Left renal pelvis (tissue), 4 donors: ENCODE measurements at places on chromosomes 3 and 15. TPM values are rescaled to one million over a fixed set of nuclear protein-coding genes. Genes with fewer than 3 reads are reported as not detected.

The ASB14 gene
- polyA plus RNA-seq, result 1.2 TPM

The CCR1 gene
- 2.6 TPM for polyA plus RNA-seq

The CIB2 gene
- polyA plus RNA-seq, result 30.1 TPM

The PPP4R2 gene
- 88.4 TPM for polyA plus RNA-seq

The LIPH gene
- 1.1 TPM for polyA plus RNA-seq

The LXN gene
- polyA plus RNA-seq, result 28.7 TPM

The SNTN gene
- not detected for polyA plus RNA-seq

The CHCHD6 gene
- polyA plus RNA-seq, result 16.1 TPM

The CCR2 gene
- 0.85 TPM for polyA plus RNA-seq

The SPINK8 gene
- polyA plus RNA-seq, result 0.35 TPM

The UBA7 gene
- 87.7 TPM for polyA plus RNA-seq

The CIAO2A gene
- polyA plus RNA-seq, result 119 TPM

The CCDC13 gene
- 1.9 TPM for polyA plus RNA-seq

The GABRG3 gene
- polyA plus RNA-seq, result 0.71 TPM

The SEC22C gene
- 46.2 TPM for polyA plus RNA-seq

The CTDSPL gene
- 65.3 TPM for polyA plus RNA-seq

The TMEM40 gene
- polyA plus RNA-seq, result 1.8 TPM

The GOLGA6A gene
- polyA plus RNA-seq, result 0.33 TPM

The STXBP5L gene
- 0.54 TPM for polyA plus RNA-seq

The SLC28A1 gene
- polyA plus RNA-seq, result 0.75 TPM

The NPAP1 gene
- 0.92 TPM for polyA plus RNA-seq

The IL17RE gene
- 20.1 TPM for polyA plus RNA-seq

The IL17RD gene
- polyA plus RNA-seq, result 57.2 TPM

The CGNL1 gene
- 58.3 TPM for polyA plus RNA-seq

The ETV5 gene
- 30.4 TPM for polyA plus RNA-seq

The SOX2 gene
- 0.64 TPM for polyA plus RNA-seq

The FRMD5 gene
- 0.50 TPM for polyA plus RNA-seq

The TGM5 gene
- polyA plus RNA-seq, result not detected

The RBP2 gene
- 0.58 TPM for polyA plus RNA-seq

The ACP3 gene
- 76.8 TPM for polyA plus RNA-seq

The DUOXA2 gene
- not detected for polyA plus RNA-seq

The CHRNB4 gene
- 3.0 TPM for polyA plus RNA-seq

The ABI3BP gene
- polyA plus RNA-seq, result 23.0 TPM

The GRM7 gene
- 1.9 TPM for polyA plus RNA-seq

The ARGFX gene
- polyA plus RNA-seq, result not detected

The SIDT1 gene
- polyA plus RNA-seq, result 2.8 TPM

The FGF7 gene
- polyA plus RNA-seq, result 37.4 TPM

The CFAP44 gene
- 22.2 TPM for polyA plus RNA-seq

The PRSS50 gene
- polyA plus RNA-seq, result 3.3 TPM

The KPNA1 gene
- 46.3 TPM for polyA plus RNA-seq

The CLDN1 gene
- polyA plus RNA-seq, result 66.8 TPM

The PLA1A gene
- polyA plus RNA-seq, result 0.35 TPM

The RAB5A gene
- polyA plus RNA-seq, result 77.8 TPM

The MAP6D1 gene
- polyA plus RNA-seq, result 2.5 TPM

The TM4SF1 gene
- 65.4 TPM for polyA plus RNA-seq

The NEIL1 gene
- 22.8 TPM for polyA plus RNA-seq

The TKT gene
- polyA plus RNA-seq, result 100 TPM

The FRMD4B gene
- polyA plus RNA-seq, result 46.8 TPM
